HT-29 (cell line): ENCODE measurements at places on chromosomes 2 and 18. TPM values are rescaled to one million over a fixed set of nuclear protein-coding genes. Genes with fewer than 3 reads are reported as not detected.

DNA sequence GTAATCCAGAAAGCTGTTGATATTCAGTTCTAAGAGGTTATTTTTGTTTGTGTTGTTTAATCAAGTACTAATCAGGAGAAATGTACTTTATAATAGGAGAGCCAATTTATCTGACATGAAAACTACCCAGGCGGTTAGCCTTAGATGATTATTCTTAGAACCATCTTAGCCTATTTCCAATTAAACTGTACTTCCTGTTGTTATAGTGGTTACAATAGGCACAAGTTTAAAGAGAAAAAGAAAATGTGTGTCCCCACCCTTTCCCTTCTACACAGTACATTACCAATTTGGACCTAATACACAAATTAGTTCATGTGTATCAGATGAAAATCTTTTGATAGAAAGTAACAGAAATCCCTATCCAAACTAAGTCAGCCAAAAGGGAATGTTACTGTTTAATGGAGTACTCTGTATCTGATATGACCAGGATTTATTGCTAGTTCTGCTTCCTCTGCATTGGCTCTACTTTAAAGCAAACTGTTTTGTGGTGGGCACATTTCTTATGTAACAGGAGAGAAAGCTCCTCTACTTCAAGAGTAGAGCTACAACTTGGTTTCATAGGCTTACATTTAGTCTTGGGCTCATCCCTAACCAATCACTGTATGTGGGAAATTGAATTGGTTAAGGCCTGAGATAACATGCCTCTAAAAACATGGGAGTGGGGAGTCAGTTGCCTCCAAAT is 217.9 kb downstream of the UBE2E3 start:
- DNase-seq, result no peak

- no peak for DNase-seq
Observed at GRCh38 chr2:101889460-101890098, 102.2 kb upstream of the IL1R2 start.

The CCNT2 gene
- 11.8 and 15.1 TPM in 2 replicates for total RNA-seq

The SAG gene
- not detected in 2 replicates for total RNA-seq

The CNGA3 gene
- not detected in 2 replicates for total RNA-seq

The SCN3A gene
- total RNA-seq, result 0.03 TPM in 1 of 2 replicates, not detected in the other

The MC5R gene
- 0.47 TPM in 1 of 2 replicates, not detected in the other for total RNA-seq
